ENCODE measurements at places on chromosomes 13 and 19.

DNA sequence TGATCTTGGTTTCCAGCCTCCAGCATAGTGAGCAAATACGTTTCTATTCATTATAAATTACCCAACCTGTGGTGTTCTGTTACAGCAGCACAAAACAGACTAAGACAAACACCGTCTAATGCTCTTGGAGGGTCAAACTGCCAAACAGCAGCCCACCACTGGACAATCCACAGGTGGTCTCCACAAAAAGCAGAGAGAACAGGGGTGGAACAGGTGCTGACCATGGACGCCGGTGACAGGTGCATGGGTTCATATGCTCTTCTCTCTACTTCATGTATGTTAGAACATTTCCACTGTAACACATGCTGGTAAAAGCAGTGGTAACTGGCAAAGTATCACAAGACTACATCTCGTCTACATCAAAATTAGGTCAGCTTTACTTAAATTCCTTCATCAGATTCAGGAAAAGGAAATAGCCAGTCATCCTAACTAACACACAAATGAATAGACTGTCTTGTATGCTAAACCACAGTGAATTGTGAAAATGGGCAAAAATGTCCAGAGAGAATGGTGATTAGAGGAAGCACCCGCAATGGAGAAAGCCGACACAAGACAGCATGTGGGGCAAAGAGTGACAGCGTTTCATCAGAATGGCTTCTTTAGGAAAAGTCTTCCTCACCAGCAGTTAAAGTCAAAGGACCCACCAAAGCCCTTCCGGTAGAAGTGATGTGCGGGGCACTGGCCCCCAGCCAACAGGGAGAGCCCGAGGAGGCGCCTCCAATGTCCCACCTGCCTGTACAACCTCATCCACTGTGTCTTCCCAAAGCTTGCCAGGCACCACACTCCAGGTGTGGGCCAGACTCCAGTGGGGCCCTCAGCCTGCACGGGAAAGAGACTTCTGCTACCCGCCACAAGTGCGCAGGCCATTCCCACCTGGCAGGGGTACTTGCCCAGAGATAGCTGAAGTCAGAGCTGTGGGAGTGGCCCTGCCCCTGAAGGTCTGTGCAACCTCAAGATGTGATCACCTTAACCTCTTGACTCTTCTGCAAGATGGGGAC, 6.5 kb downstream of the CARS2 start:
- no peak for DNase-seq

DNA sequence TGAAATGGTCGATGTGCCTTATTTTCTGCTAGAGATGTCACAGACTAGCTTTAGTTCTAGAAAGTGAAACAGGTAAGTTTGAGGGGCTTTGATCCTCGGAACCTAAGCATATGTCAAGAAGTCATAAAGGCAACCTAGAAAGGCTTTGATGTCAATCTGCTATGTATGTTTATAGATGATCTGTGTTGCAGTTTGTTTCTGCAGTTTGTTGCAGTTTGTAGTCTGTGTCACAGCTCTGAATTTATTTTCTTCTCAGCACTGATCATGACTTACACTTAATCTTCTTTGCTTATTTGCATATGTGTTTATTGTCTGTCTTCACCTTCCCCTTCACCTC, 5.9 kb downstream of the LSM14A start:
- no peak for DNase-seq

DNA sequence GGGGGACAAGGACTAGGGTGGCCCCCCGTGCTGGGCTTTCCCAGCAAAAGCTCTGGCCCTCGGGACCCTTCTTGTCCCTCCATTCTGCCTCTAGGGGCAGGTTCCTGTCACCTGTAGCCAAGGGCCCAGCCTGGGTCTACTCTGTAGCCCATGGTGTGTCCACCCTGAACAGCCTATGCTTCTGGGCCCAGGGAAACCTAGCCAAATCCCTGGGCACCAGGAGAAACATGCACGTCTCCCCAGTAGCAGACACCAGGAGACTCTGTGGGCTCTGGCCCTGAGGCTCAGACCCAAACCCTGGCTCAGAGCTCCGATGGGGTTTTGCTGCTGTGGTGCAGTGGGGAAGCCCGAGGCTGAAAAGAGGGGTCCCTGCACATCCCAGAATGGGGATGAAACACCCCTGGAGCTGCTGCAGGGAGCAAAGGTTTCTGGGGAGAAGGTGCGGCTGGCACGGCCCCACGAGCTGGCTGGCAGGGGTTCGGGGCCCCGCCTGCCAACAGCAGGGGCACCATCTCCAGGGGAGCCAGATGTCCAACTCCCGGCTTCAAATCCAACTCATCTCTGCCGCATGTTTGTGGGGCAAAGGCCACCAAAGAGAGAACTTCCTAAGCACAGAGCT, 18.2 kb downstream of the CEBPG start:
- no peak for DNase-seq

- no peak for DNase-seq
These were observed 732 bp upstream of the DCLK1 start for GRCh38 chr13:36131931-36132297.

DNA sequence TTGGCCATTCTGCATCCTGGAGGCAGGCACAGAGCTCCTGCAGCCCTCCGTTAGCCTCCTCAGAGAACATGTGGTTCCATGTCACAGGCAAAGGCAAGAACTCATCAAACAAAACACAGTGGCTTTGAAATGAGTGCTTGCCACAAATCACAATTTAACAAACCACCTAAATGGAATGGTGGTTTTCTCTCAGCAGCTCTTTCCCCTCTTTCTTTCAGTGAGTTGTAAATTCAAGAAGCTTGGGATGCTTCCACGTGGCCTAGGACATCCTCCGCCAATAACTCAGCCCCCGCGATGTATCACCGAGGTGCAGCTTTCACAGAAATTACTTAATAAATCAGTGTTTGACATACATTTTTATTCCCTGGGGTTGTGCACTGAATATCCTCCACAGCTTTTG, 65.4 kb upstream of the RFC3 start:
- no peak for DNase-seq

- DNase-seq, result no peak
These were observed 1.2 kb upstream of the ENOX1 start for GRCh38 chr13:43787997-43788396.

GRCh38 chr13:100363874-100364273, 224.7 kb downstream of the GGACT start:
- DNase-seq, result no peak

- DNase-seq, result no peak
These were observed 4.1 kb downstream of the C19orf33 start for GRCh38 chr19:38308006-38308766.

DNA sequence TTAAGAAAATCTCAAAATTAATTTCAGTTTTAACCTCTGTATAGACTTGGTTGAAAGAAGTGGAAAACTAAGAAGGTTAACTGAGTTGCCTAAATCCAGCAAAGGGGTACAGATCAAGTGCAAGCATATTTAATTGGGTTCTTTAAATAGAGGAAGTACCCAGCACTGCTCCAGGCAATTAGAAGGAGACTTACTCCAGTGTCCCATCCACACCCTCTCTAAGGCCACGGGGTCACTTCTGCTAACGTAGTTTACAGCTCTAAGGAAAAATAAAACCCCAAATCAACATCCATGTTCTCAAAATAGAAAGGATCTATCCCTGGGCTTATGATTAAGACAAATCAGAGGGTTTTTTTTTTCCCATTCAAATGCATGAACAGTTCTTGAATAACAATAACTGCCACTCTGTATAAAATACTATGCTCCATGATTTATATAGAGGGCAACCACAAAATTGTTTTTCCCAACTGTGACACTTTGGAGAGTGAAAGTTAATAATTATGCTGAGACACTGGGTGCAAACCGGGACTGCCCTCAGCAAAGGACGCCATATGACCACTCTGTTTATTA, 4.6 kb downstream of the FRY start:
- DNase-seq, result no peak

DNA sequence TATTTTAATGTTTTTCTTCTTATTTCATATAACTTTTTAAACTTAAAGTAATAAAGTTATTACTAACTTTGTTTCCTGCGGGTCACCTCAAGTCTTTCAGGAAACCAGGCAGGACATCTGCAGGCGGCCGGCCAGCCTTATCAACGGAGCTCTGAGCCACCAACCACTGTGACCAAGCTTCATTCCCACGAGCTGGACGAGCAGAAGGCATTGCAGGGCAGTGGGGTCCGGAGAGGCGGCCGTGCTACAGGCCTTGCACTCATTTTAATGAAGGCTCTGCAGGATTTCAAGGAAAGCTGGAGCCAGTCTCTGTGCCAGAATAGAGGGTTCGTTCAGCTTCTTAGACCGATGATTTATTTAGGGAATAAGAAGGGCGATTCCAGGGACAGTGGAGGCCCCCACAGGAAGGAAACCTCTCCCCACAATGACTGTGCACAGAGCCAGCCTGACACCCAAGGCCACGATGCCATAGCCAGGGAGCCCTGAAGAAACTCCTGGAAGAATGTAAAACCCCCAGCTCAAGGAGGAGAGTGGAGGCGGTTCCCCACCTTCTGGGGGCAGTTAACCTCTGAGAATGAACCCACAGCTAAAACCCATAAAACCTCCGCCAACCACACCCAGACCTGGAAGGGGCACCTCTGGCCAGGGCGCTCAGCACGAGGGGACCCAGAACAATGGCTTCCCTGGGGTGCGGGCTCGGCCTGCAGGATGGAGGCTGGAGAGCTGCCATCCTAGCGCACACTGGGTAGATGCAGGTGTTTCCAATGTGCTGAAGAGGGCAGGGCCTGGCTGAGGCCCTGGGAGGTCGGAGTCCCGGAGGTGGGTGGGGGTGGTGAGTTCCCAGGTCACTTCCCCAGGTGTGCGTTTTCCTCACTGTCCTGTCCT, 75.0 kb downstream of the RASA3 start:
- no peak for DNase-seq

- DNase-seq, result no peak
These were observed 92.7 kb downstream of the LHFPL6 start for GRCh38 chr13:39510316-39510695.

DNA sequence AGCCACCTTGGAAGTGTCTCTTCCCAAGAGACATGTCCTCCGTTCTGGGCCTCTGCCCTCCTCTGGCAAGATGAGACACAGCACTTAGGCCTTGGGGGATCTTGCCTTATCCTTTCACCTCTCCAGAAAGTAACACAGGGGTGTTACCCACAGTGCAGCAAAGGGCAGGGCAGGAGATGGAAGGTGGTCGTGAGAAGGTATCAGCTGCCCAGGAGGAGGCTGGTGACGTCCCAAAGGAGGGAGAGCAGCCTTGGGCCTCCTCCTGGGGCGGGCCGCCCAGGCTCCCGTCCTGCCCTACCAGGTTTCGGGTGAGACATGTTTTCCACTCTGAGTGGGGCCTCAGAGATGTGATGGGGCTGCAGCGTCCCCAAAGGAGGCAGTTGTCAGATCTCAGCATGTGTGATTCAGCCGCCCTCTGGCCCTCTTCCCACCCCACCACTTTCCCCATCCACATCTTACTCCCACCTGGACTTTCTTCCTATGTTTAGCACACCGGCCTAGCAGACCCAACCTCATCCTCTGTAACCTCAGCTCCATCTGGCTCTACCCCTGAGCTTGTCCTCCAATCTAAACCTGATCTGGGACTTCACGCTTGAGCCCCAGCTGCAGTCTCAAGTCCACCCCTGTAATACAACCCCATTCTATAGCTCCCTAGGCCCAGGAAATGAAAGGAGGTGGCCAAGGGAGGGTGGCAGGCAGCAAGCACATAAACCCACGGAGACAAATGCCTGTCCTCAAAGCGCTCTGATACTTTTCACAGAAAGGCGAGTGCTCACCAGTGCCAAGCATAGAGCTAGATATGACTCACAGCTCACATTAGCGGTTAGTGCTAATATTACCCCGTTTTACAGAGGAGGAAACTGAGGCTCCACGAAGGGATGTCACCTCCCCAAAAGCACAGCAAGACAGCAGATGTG, 9.3 kb downstream of the POU2F2 start:
- DNase-seq, result no peak

DNA sequence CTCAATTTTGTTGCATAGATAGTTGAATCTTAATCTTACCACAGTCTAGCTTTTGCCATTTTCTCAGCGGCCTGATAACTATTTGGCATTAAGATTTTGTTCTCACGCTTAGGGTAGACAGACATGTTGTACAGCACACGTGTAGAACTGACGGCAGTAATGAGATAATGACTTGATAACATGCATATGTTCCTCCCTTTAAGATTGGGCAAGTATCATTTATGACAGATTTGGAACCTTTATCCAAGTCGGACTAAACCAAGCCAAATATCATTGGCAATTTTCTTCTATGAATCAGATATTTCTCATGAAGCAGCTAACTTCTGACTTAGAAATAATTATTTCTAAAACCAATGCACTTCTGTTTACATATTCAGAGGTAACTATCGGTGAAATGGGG, 205.5 kb downstream of the NDFIP2 start:
- DNase-seq, result no peak

DNA sequence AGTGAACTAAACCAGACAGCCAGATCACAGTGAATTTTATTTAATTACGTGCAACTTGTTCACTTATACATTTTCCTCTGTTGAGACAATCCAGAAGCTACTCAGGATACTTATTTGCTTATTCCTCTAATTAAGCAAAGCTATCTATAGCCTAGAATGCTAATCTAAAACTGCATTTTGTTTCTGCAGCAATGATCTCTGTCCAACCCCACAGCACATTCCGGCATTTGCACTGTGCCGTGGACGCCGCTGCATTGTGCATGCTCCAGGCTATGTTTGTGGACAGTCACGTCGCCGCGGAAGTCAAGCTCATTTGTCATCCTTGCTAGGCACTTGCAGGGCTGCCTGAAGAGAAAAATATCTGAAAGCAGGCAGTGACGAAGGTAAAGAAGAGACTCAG, 406.9 kb downstream of the RFC3 start:
- DNase-seq, result no peak

- peak; percentile 42 for DNase-seq
These were observed 107.9 kb downstream of the RGCC start for GRCh38 chr13:41565216-41565615.

DNA sequence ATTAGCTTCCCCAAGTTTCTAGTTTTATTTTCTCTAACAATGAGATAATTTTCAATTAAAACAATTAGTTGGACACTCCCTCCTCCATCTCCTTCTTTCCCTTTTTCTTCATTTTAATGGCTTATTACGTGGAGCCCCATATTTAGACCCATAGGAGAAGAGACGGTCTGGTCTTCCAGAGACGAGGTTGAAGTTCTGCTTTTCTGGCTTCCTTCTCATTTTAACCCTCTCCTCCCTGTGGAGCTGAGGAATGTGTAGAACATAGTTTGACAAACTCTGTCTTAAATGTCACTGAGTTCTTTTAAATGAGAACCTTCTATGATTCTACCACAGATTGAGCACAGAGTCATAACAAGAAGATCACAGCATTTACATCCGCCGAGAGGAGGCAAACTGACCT, 86.8 kb downstream of the EDNRB start:
- DNase-seq, result no peak

- DNase-seq, result no peak
These were observed 119.7 kb downstream of the ABCC4 start for GRCh38 chr13:95181586-95181985.

Data from H54 (cell line).